ENCODE measurements at places on chromosomes 5 and 9.

DNA sequence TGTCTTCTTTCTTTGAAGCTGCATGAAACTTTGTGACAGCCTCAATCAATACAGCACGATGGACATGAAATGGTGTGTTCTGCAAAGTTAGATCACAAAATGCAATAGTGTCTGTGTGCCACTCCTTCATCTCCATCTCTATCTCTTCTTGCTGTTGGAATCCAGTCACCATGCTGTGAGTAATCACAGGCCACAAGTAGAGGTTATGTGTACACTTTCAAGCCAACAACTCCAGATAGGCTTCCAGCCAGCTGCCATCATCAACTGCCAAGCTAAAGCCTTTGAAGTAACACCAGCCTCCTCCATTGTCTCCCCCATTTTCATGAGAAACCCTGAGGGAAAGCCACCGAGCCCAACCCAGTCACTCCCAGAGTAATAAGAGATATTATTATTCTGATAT is 360.6 kb downstream of the PTPRD start:
- DNase-seq = no peak

GRCh38 chr5:176379881-176380280 is 8.5 kb downstream of the NOP16 start:
- no peak for DNase-seq

DNA sequence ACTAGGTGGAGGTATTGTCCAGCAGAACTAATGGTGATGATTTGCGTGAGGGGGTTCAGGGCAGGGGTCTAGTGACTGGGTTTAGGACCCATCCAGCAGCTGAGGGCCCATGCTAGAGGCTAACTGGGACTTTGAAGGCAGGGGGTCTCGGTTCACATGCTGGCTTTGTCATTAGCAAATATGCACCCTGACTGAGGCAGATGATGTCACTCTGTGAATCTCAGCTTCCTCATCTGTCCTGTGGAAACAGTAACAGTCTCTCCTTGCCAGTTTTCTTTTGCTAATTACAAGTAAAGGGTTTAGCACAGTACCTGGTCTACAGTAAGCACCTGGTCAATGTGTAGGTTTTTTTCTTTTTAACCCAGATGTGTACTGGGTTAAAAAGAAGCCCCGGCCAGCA is 5.2 kb downstream of the SH2D3C start:
- DNase-seq = no peak

DNA sequence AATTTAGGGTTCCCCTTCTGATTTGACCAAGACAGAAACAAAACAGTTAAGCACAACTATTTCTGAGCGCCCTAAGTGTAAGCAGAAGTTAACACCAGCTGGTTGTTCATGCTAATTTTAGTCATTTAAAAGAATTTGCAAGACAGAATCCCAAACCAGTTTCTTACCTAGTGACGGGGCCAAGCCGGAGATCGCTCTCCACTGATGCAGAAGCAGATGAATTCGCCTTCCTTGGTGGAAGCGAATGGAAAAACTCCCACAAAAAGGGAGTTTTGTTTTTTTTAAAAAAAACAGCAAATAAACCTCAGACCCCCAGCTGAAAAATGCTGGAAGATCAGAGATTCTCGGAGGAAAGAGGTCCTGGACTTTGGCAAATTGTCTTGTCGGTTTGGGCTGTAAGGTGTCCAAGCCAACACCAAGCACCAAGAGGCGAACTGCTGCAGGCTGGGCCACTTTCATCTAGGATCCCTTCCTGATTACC is 47.4 kb upstream of the GLDC start:
- DNase-seq = no peak

DNA sequence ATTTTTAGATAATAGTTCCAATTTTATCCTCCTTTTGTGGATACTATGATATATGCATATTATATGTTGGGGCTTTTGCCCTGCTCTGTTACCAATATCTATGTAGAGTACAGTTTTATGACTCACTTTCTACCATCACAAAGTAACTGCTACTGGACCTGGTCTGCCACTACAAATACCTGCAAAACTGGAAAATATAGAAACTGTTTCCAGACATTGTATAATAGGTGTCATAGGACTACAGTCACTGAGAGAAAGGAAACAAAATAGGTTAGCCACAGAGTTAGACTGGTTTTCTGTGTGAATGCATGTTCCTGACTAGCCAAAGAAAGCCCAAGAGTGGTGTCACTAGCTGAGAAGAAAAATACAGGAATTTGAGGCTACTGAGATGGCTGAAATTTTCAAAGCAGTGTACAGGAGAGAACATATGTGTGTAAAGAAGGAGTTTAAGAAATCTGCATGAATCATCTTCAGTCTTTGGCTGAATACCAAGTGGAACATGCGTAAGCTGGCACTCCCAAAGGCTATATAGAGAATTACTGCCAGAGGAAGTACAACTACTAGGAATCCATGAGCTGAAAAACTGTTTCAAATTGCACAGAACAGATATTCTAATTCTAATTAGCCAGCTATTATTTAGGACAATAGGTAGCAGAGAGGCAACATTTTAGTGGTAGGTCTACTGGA is 29.0 kb upstream of the FAM174A start:
- DNase-seq = peak; percentile 32

DNA sequence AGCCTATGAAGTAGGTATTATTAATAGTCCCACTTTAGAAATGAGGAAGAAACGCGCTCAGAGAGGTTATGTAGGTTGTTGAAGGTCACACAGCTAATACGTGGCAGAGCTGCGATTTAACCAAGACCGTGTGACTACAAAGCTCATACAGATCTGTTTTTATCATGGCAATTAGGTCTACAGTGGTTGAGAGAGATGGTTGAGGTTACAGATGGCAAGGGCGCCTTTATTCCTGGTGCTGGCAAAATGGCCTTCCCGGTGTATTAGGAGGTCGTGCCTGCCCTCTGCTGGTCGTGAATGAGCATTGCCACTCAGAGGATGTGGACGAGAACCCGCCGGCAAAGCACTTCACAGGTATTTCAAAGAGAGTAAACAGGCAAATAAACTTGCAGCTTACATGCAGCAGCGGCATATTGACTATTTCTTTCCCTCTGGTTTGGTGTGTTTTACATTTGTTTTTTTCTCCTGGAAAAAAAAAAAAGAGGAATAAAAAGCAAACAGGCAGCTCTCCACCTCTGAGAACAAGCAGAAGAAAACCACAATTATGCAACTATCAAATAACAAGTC is 65.3 kb upstream of the EGFLAM start:
- DNase-seq = no peak

- no peak for DNase-seq
Observed at GRCh38 chr9:124218438-124218982, 39.2 kb upstream of the NEK6 start.

DNA sequence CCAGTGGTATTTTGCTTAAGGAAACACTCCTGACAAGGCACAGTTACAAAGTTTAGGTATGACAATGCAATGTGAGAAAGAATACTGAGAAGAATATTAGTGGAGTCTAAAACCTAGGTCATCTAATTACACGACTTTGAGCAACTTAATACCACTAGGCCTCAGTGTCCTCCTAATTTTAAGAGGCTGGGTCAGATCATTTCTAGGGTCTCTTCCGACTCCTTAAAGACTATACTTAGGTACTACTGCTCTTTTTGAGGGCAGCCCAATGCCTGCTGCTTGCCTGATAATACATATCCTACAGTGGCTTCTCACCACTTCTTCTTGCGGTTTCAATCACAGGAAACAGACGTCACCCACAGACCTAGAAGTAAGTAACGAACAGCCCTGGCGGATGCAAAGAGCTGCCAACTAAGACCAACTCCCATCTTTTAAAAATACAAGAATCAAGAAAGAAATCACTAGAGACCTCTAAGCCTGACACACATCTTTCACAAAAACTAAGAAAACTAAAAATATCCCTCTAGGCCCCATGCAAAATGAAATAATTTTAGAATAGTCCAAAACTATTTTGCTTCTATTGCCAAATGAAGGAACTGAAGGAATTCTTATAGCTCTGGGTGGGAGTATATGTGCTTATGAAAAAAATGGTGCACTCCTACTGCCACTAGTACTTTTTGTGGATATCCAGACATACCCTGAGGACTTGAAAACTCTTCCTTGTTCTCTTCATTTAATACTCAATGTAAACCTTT is 13.1 kb downstream of the DIAPH1 start:
- no peak for DNase-seq

GRCh38 chr9:26033336-26033735 is 355.1 kb upstream of the TUSC1 start:
- DNase-seq = no peak

DNA sequence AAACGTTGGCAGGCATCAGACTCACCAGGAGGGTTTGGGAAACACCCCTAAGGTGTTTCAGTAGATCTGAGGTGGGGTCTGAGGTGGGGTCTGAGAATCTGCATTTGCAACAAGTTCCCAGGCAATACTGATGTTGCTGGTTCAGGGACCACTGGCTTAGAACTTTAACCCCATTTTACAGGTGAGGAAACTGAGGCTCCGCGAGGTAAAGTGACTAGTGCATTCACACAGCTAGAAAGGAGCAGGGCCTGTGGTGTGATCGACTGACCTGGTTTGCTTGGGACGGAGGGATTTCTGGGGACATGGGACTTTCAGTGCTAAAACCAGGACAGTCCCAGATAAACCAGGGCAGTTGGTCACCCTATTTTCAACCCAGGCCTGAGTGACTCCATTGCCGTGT is 81.4 kb upstream of the ZNF618 start:
- DNase-seq = no peak

DNA sequence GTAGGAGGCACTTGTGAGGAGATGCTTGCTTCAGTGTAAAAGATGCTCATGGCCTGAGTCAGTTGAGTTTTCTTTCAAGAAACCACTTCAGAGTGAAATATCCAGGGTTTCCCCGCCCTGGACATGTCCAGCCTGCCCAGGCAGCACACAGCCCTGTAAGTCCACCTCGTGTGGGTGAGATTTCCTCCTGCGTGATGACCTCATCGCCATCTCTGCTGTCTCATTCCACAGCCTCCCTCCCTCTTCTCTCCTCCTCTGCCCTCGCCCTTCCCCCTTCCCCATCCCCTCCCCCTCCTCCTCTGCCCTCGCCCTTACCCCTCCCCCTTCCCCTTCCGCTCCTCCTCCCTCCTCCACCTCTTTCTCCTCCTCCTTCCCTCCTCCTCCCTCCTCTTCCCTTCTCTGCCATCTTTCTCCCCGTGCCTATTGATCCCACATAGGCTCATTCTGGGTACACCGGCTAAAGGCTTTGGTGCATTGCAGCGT is 34.0 kb upstream of the NCS1 start:
- DNase-seq = no peak

- no peak for DNase-seq
Observed at GRCh38 chr9:2620919-2621721, 467 bp upstream of the VLDLR start.

- DNase-seq = no peak
Observed at GRCh38 chr9:93859431-93860215, 95.5 kb downstream of the BARX1 start.

- DNase-seq = peak; percentile 47
Observed at GRCh38 chr5:115366223-115366622, 69.8 kb upstream of the CCDC112 start.

DNA sequence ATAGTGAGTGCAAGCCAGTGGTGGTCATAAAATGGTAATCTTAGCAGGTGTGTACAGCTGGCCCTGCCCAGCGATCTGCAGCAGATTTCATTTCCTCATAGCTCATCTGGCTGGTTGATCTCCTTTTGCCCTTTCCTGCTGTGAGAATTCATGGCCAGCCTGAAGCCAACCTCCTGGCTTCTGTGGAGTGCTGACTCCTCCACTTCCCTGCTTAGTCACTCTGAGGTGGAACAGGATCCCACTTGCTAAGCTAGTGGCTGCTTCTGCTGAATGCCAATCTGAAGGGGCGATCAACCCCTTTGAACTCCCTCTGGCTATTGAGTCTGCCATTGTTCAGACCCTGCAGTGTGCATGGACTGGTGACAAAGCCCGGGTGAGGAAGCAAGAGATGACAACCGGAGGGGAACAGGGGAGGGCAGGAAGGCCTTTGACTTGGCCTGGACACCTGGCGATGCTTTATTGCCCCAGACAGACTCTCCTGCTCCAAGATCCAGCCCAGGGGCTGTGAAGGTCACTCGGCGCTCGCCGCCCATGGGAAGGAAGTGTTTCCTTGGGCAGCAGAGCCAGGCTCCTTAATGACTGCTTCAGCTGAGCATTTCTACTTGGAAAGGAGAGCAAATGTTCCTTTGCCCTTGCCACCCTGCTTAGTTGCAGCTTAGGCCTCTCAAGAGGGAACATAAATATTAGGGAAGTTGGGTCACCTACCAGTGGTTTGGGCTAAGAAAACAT is 341.1 kb downstream of the ZSWIM6 start:
- peak; percentile 55 for DNase-seq

DNA sequence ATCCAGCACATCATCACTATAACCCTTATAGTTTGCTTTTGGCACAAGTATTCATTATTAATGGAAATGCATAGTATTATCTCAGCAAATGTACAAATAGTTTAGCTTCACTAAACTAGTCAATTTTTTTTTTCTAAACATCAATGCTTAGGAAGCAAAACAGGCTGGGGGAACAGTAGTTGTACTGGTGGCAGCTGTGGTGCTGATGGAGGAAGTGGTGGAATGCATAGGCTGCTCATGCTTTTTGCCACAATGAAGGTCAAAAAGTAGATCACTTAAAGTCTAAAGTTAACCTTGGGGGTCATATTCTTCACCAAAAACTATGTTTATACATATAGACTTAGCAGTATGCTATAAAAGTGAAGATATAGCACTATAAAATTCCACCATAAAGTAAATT is 36.3 kb upstream of the CDKN2B start:
- DNase-seq = no peak

GRCh38 chr5:74056789-74057164 is 430.8 kb downstream of the ARHGEF28 start:
- peak; percentile 25 for DNase-seq

DNA sequence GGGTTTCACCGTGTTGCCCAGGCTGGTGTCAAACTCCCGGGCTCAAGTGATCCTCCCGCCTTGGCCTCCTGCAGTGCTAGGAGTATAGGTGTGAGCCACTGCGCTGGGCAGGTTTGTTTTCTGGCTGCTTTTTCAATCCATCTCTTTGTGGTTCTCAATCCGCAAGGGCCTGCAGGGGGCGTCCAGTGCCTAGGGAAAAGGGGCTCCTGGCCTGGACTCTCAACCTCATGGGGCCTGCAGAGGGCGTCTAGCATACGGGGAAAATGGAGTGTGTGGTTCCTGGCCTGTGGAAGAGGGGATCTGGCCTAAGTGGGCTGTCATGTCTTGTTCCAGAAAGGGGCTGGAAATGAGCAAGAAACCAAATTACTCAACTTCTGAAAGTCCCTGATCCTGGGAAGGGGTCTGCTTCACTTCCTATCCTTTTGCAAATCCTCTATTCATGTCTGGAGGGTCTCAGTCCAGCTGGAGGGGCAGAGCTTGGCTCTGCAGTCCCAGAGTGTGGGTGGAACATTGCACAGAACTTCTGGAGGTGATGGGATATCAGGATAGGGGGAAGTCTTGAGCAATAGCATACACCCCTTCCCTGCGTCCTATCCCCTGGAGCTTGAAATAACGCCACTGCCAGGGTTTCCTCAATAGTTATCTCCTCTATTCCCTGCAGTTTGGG is 12.7 kb upstream of the CCL27 start:
- DNase-seq = no peak
